Smooth muscle cell of bladder (primary cell): ENCODE measurements at places on chromosomes 2 and 18. TPM values are rescaled to one million over a fixed set of nuclear protein-coding genes. Genes with fewer than 3 reads are reported as not detected.

SCN3A gene
- total RNA-seq, result 1.00 and 3.1 TPM in 2 replicates

SDC1 gene
- 16.8 and 30.7 TPM in 2 replicates for total RNA-seq

PRKAG3 gene
- not detected in 2 replicates for total RNA-seq

FECH gene
- total RNA-seq, result 30.9 and 36.2 TPM in 2 replicates

SLC9A4 gene
- total RNA-seq, result under 0.01 TPM in 1 of 2 replicates, not detected in the other

TMEM17 gene
- 1.8 and 2.7 TPM in 2 replicates for total RNA-seq

KRTCAP3 gene
- total RNA-seq, result 0.18 TPM in 1 of 2 replicates, not detected in the other

PAX3 gene
- total RNA-seq, result 0.09 TPM in 1 of 2 replicates, not detected in the other

UGT1A4 gene
- not detected in 2 replicates for total RNA-seq

MAP2 gene
- total RNA-seq, result 0.37 and 0.71 TPM in 2 replicates

NOSTRIN gene
- 0.09 and 0.14 TPM in 2 replicates for total RNA-seq

CD207 gene
- total RNA-seq, result not detected in 2 replicates

IL36A gene
- total RNA-seq, result not detected in 2 replicates

OR6B3 gene
- total RNA-seq, result not detected in 2 replicates

TRIM54 gene
- 0.14 TPM in 1 of 2 replicates, not detected in the other for total RNA-seq

CDH2 gene
- 33.7 and 72.4 TPM in 2 replicates for total RNA-seq

MBD1 gene
- 55.6 and 75.3 TPM in 2 replicates for total RNA-seq

TMEM247 gene
- not detected in 2 replicates for total RNA-seq

CYTIP gene
- 0.28 TPM in 1 of 2 replicates, not detected in the other for total RNA-seq

MYCN gene
- total RNA-seq, result not detected in 2 replicates

LCT gene
- total RNA-seq, result not detected in 2 replicates

CXCR1 gene
- total RNA-seq, result not detected in 2 replicates

MDH1B gene
- 1.4 and 2.0 TPM in 2 replicates for total RNA-seq

PID1 gene
- total RNA-seq, result 28.3 and 36.1 TPM in 2 replicates

TTN gene
- total RNA-seq, result under 0.01 TPM in 2 replicates

C1QL2 gene
- not detected in 2 replicates for total RNA-seq

CD8B2 gene
- not detected in 2 replicates for total RNA-seq
